ENCODE measurements at places on chromosomes 3 and 15.

- DNase-seq: no peak
Measured at GRCh38 chr3:31196881-31197364, 302.5 kb upstream of the GADL1 start.

GRCh38 chr15:35376707-35377106, 169.3 kb downstream of the DPH6 start:
- no peak for DNase-seq

- no peak for DNase-seq
Measured at GRCh38 chr3:55780913-55781312, 293.8 kb upstream of the WNT5A start.

DNA sequence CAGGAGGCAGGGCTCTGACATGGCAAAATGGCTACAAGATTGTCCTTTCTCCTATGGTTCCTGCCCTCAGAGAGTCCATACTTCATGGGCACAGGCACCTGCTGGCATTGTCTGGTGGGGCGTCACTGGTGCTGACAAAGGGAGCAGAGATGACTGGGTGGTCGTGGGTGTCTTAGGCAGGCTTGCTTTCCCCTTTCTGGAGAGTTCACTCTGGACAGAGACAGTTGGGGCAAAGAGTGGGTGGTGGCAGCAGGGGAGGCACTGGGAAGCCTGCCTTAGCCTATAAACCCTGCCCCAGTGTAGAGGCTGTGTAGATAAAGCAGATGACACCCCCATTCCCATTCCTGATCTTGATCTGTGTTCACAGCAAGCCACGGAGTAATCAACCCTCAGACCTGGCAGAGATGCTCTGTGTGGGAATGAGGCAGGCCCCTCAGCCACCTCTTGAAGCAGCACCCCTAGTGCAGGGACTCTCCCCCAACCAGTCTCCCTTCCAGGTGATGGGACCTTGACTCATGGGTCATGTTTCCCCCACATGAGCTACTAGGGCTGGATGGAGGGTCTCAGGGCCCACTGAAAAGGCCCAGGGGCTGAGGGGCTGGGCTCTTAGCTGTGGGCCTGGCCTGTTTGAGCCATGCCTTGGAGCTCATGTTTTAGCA, 20.7 kb upstream of the DOCK3 start:
- no peak for DNase-seq

DNA sequence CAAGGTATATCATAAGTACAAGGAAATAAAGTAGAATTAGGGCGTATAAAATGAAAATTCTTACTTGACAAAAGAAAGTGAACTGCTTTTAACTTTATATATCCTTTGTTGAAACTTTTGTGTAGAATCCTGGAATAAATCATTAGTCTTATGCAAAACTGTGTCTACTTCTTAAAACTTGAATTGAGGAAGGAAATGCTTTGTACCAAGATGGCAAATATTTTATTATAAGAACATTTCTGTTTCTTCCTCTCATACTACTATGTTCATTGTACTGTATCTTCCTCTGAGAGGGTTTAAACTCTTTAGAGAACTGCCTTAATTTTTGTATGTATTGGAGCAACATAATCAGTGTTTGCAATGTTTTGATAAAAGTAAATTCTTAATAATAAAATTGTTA, 42.0 kb downstream of the RASA2 start:
- no peak for DNase-seq

DNA sequence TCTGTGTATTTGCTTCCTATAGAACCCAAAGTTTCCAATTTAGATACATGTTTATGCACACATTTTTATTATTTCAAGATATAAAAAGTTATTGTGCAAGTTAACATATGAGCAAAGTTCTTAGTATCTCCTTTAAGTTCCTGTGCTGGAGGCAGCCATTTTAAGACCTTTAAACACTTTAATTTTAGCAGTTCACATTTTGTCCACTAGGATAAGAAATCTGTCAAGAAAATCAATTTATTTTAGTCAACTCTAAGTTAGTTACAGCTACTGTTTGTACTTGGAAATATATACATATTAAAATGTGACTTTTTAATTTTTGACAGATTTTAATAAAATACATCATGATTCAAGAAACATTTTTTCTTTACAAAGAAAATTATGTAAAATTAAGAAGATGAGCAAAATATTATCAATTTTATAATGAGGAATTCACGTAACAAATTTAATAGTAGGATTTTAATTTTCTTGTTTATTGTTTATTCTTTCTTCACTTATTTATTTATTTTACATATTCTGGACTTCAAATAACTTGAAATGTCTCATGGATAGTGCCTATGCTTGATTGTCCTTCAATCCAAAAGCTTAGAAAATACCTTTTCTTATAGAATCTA, 402.6 kb upstream of the GBE1 start:
- DNase-seq: peak; percentile 5

DNA sequence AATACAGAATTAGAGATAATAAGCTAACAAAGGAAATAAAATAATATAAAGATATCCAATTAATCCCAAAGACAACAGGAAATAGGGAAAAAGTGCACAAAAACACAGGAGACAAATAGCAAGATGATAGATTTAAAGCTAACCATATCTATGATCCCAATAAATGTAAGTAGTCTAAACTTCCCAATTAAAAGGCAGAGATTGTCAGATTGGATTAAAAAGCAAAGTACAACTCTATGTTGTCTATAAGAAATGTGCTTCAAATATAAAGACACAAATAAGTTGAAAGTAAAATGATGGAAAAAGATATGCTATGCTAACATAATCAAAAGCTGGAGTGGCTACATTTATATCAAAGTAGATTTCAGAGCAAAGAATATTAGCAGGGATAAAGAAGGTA, 133.1 kb upstream of the ATP2B2 start:
- DNase-seq: no peak

DNA sequence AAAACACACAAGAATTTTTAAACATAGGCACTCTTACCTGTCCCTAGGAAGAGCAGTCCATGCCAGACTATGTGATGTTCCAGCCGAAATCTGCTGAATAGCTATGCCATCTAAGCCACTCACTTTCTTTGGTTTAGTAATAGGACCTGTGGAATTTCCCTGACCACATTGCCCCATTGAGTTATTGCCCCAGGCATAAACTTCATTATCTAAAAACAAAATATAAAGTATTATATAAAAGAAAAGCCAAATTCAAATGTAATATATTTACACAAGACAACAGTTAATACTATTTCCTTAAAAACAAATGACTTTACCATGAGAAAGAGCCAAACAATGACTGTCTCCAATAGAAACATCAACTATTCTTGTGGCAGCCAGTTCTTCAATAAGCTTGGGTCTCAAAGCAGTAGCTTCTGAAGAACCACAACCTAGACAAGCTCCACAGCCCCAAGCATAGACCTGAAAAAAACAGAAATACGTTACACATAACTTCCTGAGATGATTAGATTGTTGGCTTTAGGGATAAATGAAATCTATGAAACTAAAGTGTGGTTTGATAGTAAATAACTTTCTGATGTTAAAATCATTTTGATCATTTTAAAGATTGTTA, 84.3 kb downstream of the HERC1 start:
- DNase-seq: no peak

- no peak for DNase-seq
Measured at GRCh38 chr3:27792869-27793268, 70.7 kb upstream of the EOMES start.

GRCh38 chr3:49799761-49800160, at the start of gene CDHR4:
Gene CDHR4 (minus strand): TSS chr3:49799873. CDS start chr3:49799812, 61 bp downstream.
- no peak for DNase-seq

DNA sequence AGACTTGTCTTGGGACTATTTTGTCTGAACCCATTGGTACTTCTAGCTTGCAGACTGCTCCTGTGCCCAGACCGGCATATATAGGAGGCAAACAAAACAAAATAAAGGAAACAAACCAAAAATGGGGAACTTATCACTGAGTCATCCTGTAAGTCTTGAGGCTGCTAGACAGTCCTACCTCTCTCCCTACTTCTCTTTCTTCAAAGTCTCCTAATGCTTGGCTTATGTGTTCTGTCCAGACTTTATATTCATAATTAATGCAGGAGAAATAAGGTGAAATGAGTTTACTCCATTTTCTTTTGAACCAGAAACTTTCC, 266.2 kb downstream of the ZNF385D start:
- DNase-seq: no peak

- DNase-seq: peak; percentile 91
Measured at GRCh38 chr3:43389388-43390254, 103.3 kb downstream of the SNRK start.

- DNase-seq: no peak
Measured at GRCh38 chr15:60903211-60903610, 325.9 kb downstream of the RORA start.

- DNase-seq: no peak
Measured at GRCh38 chr15:98381446-98381845, 266.9 kb upstream of the IGF1R start.

DNA sequence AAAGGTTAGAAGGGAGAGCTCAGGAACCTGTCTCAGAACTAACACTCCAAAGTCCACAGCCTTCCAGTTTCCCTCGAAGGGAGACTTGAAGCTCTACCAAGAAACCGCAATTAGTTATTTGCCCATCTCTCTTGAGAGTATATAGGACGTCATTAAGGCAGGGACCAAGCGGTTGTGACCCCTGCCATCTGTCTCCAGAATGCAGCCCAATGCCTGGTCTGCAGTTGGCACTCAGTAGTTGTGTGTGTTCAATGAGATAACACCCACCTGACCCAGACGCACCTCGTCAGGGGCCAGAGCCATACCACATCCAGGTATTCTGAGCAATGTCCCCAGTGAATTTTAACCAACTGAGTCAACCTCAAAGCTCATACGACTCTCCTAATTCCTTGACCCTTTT, 251.0 kb downstream of the VPS13C start:
- DNase-seq: no peak

- peak; percentile 99 for DNase-seq
Measured at GRCh38 chr3:9396632-9397331, 633 bp upstream of the SETD5 start.

GRCh38 chr3:189897406-189897805, 223.3 kb downstream of the P3H2 start:
- DNase-seq: no peak

- DNase-seq: no peak
Measured at GRCh38 chr3:50248387-50248786, 12.4 kb downstream of the GNAI2 start.

DNA sequence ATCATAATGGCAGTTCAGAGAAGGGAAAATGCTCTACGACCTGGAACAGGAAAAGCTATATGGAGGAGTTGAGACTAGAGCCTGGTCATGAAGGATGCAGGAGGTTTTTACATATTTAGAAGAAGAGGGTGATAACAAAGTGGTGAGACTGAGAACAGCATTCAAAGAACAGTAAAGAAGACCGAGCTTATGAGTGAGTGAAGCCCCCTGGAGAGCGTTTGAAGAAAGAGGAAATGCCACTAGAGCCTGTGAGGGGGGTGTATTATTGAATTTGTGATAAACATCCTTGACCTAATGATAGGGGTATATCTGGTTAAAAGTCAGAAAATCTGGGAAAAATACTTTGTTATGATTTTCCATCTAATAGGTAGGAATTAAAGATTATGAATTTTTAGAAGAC, 4.2 kb downstream of the PARP9 start:
- no peak for DNase-seq

DNA sequence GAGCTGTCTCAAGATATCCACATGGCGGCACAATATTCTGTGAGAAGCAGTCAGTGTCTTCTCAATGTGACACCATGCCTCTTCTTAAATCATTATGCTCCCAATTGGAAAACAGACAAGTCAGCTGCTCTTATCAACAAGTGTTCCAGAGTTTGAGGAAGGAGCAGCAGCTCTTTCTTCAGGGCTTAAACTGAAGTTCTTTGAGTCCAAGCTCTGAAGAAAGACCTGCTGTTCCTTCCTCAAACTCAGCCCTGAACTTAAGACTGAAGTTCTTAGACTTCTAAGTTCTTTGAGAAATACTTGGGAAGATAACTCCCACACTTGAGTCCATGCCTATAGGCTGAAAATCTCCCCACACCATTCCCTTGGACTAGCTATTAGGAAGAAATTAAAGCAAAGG, 43.4 kb downstream of the NPTN start:
- no peak for DNase-seq

GRCh38 chr15:70160803-70161565, 63.3 kb upstream of the TLE3 start:
- DNase-seq: no peak

DNA sequence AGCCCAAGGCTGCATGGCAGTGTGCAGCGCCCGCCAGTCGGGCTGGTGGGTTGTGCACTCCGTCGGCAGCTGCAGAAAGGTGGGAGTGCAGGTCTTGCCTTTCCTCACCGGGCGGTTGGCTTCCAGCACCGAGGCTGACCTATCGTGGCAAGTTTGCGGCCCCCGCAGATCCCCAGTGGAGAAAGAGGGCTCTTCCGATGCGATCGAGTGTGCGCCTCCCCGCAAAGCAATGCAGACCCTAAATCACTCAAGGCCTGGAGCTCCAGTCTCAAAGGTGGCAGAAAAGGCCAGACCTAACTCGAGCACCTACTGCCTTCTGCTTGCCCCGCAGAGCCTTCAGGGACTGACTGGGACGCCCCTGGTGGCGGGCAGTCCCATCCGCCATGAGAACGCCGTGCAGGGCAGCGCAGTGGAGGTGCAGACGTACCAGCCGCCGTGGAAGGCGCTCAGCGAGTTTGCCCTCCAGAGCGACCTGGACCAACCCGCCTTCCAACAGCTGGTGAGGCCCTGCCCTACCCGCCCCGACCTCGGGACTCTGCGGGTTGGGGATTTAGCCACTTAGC, 4.3 kb downstream of the ISL2 start:
- DNase-seq: peak; percentile 63

GRCh38 chr3:113231391-113231790, 20.0 kb downstream of the BOC start:
- peak; percentile 21 for DNase-seq

GRCh38 chr15:28962851-28963710, 77.3 kb downstream of the APBA2 start:
- no peak for DNase-seq

DNA sequence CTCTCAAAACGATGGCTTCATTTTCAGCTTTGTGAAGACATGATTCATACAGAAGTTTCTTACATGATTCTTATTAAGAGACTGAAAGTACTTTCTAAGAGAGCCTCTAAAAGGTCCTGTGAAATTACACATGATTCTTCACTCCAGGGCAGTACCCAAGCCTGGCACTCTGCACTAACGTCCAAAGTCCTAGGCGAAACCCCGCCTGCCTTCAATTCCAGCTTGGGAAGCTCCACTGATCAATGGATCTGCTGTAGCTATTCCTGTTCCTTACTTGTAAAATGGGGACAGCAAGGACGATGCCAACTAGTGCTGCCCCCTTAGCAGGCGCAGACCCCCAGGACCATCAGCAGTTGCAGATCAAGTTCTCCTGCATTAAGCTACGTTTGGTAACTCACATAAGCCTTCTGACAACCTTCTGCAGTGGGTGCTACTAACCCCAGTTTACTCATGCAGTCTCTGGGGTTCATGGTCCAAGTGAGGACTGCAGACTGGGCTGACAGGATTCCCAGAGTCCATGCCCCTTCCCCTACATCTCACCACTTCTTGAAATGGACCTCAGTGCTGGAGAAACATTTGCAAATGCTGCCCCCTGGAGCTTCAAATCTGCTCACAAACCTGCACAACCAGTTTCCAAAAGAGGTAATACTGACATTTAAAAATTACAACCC, 10.6 kb downstream of the CHCHD4 start:
- no peak for DNase-seq
